ENCODE measurements at places on chromosomes 4 and X.

- peak; percentile 97 for DNase-seq
These were observed 3.2 kb upstream of the CLOCK start for GRCh38 chr4:55549888-55550287.

- no peak for DNase-seq
These were observed 187.9 kb downstream of the KDR start for GRCh38 chr4:54937501-54937900.

DNA sequence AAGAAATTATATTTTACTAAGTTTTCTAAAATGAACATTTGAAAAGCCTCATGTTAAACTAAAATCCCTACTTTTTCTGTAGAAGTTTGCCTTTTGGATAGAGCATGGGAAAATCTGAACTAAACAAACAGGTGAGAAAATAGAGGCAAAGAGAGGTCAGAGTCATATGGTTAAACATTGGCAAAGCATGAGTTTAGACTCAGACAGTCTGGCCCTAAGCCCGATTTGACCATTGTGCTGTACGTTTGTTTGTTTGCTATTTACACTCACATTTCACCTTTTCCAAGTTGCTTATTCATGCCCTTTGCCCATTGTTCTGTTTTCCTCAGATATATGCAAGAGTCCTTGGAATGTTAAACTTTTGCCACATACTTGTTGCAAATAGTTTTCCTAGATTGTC is 85.4 kb downstream of the TIGD2 start:
- DNase-seq, result no peak

GRCh38 chr4:124711471-124712371 is 811 bp downstream of the ANKRD50 start:
- no peak for DNase-seq

- no peak for DNase-seq
These were observed 86.5 kb upstream of the ZIC3 start for GRCh38 chrX:137479386-137479785.

DNA sequence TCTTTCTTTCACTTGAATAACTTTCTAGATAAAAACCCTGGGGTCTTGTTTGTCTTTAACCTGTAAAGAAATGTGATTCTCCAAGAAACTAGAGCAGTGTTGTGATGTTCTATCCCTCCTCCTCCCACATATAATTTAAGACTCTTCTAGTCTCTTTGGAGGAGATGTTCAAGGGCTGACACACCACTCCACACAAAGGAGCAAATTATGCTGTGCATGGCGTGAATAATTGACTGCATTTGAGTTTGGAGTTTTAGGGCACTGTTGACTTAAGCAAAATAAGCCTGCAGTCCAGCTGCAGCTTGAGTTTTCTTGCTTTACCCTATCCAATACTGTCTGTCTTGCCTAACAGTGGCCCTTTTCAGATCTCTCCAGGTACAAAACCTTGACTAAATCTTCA is 119.7 kb downstream of the CHRDL1 start:
- DNase-seq, result no peak

DNA sequence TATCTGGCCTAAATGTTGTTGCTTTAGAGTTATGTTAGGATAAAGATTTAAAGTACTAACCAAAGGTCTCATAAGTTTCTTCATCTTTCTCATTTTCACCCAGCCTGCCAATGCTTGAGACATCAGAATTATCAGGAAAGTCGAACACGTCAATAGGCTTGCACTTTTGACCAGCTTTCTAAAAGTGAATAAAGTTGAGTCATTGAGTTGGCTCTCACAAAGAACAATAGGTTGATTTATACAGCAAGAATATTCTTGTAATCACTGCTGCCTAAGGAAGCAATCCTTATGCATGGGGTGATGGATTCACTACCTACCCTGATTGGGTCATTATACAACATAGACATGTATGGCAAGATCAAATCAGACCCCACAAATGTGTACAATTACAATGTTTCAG is 5.0 kb downstream of the CENPU start:
- DNase-seq, result no peak

All from epithelial cell of prostate (primary cell).